ENCODE measurements at places on chromosomes 1 and 21.

DNA sequence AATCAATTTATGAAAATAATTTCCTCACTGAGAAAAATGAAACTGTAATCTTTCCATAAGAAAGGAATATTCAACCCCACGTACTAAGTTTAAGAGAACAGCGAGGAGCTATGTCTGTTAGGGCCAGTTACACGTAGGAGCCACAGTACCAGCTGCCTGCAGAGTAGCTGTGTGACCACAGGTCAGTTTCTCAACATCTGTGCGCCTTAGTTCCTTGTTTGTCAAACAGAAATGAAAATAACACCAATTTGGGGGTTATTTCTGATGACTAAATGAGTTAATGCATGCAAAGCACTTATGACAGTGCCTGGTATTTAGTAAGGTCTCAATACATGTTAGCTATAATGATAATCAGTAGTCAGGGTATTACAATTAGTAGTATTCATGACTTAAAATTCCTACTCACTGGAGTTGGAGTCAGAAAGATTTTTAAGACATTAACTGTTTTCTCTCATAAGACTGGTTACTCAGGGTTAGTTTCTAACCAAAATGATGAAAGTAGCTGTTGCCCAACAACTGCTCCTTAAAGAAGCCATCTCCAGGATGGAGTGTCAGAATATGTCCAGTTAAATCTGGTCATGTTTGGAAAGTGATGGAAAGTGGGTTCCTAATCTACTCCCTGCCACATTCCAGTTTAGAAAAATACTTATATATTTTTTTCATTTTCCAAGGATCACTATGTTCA lies 85.8 kb upstream of the ZNF648 start:
- peak; percentile 40 for DNase-seq

DNA sequence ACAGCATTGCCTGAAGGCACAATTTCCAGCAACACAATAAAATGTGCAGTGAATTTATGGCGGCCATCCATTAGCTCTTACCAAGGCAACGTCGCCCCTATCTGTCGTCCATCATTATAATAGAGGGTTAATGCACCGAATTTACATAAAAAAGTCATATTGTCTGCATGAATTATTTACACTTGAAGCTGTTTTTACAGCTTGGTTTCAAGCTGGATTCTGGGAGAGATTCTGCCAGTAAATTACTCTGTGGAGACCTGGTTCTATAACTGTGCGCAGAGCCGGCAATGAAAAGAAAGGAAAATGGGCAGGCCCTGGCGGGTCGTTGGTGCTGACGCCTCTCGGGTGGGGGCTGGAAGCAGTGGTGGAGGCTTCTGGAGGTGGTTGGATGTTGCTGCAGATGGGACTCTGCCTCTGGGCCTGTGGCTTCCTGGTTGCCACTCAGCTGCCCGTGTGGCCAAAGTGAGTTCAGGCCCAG lies 48.9 kb upstream of the POU3F1 start:
- DNase-seq: no peak

DNA sequence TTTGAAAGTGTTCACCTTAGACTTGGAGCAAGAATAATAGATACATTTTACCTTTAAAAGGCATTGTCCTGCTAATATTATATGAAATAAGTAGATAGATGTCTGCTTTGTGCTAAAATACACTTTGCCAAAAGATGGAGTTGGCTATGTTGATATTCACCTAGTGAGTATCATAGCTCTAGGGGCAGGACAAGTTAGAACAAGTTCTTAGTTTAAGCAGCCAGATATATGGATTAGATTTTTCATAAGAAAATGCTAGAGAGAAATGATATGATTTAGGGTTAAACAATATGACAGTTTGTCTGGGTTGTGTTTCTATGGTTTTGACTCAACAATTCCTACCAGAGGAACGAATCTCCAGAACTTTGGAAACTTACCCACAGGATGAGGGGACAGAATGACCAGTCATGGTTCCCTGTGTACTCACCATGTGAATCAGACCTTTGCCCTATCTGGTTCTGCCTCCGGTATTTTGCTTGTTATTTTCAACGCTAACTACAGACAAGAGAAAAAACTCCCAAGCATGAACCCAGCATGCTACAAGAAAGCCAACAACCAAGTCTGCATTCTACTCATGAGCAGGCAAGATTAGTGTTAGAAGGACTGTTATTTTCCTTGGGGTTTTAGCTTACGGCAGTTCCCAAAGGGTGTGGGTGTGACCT lies 1.7 kb downstream of the F5 start:
- DNase-seq: no peak

GRCh38 chr1:107840725-107841124 lies 124.3 kb downstream of the VAV3 start:
- DNase-seq: no peak

DNA sequence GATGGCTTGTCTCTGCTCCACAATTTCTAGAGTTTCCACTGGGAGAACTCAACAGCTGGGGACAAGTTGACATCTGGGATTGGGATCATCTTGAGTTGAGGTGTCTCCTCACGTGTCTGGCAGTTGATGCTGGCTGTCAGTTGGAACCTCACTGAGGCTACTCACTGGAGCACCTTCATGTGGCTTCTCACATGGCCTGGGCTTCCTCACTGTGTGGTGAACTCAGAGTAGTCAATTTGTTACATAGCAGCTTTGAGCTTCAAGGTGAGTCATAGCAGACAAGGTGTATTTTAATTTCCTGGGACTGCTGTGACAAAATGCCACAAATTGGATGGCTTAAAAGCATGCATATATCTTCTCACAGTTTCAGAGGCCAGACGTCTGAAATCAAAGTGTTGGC lies 44.0 kb downstream of the NTNG1 start:
- DNase-seq: no peak

DNA sequence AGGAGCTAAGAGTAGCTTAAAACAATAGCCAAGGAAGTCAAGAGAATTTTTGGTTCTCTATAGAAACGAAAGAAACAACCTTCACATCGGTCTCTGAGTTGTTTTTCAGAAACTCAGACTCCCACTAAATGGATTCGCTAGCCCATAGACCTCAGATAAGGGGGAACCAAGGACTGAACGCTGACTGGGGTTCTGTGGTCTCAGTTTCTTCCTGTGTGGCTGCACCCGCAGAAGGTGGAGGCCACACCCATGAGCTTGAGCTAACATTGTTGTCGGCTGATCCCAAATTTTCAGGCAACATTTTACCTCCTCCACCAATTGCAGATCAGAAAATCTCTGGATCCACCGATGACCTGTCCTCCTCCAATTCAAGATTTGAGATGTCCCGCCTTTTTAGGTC lies 456.1 kb downstream of the AJAP1 start:
- DNase-seq: no peak

GRCh38 chr1:32201011-32201855 lies 838 bp downstream of the CCDC28B start:
- peak; percentile 89 for DNase-seq

DNA sequence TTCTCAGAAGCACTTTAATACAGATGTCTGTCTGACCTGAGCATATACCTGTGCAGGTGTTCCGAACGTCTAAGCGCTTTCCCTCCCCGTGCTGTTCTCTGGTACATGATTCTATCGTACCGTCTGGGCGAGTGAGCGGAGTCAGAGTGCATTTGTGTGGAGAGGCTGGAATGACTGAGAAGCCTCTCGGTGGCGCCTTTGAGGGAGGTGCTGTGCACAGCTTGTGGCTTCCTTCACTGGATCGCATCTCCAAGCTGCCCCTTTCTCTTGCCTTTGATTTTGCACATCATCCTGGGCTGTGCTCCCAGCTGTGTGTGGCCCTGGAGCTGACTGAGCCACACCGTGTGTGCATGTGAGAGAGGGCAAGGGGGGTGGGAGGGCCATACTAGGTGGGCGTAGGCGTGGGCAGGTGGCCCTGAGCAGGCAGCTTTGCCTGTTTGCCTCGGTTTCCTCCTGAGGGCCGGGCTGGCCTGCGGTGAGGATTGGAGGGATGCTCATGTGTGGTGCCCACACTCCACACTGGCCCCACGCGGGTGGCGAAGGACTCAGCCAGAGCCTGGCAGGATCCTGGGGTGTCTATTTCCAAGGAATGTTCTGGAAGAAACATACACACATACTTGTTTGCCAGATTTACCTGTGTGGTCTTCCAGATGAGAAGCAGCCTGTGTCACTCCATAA lies 105.3 kb downstream of the ADARB1 start:
- DNase-seq: no peak

GRCh38 chr1:205232127-205232820 lies 4.5 kb downstream of the TMCC2 start:
- DNase-seq: no peak

GRCh38 chr1:67941746-67942145 lies 108.5 kb upstream of the GNG12 start:
- DNase-seq: no peak

DNA sequence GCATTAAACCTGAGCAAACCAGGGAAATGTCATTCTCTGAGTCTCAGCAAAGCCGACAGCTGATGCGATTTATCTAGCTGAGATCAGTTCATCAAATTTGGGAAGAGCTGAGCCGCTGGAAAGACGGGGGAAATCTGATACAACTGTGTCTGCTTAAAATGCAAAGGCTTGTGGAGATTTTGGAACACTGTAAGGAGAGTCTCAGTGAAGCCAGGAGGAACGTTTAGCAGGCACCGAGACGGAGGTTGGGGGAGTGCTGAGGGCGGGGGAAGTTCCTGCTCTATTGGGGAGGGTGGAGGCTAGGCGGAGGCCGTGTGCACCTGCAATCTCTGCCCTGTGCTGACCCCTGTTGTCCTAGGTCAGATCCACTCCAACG lies 143.2 kb upstream of the CSF3R start:
- DNase-seq: peak; percentile 22

- peak; percentile 90 for DNase-seq
Measured at GRCh38 chr1:183804916-183805841, at the start of gene RGL1. Gene RGL1, plus strand, starts transcription at chr1:183805120. Its CDS starts 178 bp downstream, at chr1:183805298.

DNA sequence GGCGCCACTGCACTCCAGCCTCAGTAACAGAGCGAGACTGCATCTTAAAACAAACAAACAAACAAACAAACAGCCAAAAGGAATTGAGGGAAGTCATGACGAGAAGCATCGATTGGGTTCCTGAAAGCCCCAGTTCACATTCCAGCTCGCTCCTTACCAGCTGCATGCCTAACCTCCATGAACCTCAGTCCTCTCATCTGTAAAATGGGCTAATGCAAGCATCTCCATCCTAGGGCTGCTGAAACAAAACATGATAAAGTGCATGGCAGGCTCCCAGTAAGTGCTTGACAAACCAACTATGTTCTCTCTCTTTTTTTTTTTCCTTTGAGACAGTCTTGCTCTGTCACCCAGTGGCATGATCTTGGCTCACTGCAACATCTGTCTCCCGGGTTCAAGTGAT lies 79.7 kb upstream of the DISP3 start:
- DNase-seq: no peak

DNA sequence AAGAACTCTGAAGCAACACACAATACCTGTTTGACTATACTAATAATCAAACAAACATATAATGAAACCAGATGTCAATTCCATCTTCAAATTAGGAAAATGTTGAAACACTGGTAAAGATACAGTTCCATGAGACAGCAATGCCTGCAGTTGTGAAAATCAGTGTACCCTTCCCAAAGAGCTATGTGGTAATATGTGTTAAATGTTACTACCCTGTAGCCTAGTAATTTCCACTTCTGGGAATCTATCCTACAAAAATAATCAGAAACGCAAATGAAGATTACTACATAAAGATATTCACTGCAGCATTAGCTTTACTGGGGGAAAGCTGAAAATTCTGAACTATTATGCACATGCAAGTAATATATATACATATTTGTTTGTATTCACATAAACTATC lies 16.9 kb downstream of the GLIS1 start:
- no peak for DNase-seq

DNA sequence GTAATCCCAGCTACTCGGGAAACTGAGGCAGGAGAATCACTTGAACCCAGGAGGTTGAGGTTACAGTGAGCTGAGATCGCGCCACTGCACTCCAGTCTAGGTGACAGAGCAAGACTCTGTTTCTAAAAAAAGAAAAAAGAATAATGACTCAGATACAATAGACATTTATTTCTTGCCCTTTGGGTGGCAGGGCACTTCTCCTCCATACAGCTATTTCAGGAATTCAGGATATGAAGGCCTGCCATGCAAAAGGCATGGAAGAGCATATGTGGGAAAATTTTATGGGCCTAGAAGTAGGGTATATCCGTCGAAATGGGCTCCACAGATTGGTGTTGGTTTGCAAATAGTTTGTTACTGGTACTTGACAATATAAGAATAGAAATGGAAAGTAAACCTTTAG lies 20.2 kb upstream of the POGZ start:
- DNase-seq: no peak

- DNase-seq: no peak
Measured at GRCh38 chr1:247576514-247576913, 11.6 kb upstream of the OR2G2 start.

- DNase-seq: no peak
Measured at GRCh38 chr1:200154069-200154767, 126.7 kb downstream of the NR5A2 start.

DNA sequence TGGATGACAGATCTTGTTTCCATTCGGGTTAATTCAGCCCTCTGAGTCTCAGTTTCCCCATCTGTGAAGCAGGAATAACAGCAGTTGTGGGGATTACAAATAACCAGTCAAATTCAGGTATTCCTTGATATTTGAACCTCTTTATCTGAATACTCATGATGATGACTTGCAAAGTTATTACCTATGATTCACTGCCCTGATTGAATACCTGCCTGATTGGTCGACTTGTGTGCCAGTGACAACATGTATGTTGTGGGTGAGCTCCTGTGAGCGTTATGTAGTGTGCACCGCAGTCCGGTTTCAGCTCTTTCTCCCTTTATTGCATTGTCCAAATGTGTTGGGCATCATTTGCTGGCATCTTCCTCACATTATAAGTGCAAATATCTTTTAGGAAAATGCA lies 9.5 kb upstream of the TMEM61 start:
- no peak for DNase-seq

GRCh38 chr1:243841507-243841906 lies 8.5 kb downstream of the AKT3 start:
- no peak for DNase-seq

- no peak for DNase-seq
Measured at GRCh38 chr1:63632110-63632509, 38.9 kb downstream of the PGM1 start.

- no peak for DNase-seq
Measured at GRCh38 chr1:201245082-201245481, 38.2 kb upstream of the PKP1 start.

GRCh38 chr1:205751036-205751651 lies 1.2 kb upstream of the NUCKS1 start:
- DNase-seq: no peak

DNA sequence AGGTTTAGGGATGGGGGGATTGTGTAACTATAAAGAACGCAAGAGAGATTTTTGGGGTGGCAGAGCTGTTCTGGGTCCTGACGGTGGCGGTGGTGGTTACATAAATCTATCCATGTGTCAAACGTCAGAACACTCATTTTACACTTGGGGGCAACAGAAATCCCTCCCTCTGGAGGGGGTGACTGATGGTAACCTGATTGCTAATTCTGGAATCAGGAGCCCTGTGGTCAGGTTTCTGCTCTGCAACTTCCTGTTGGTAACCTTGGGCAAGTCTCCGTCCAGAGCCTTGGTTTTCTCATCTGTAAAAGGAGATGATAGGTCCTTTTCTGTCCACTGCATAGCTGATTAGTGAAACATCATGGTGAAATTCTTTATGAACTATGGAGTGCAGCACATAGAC lies 40.9 kb downstream of the ALPL start:
- no peak for DNase-seq

- DNase-seq: no peak
Measured at GRCh38 chr1:184218458-184219075, 167.0 kb downstream of the TSEN15 start.

- DNase-seq: no peak
Measured at GRCh38 chr1:4022715-4023114, 122.6 kb upstream of the C1orf174 start.

Data from femur (tissue), 1 donor.